ENCODE measurements at places on chromosomes 4 and X. TPM values are rescaled to one million over a fixed set of nuclear protein-coding genes. Genes with fewer than 3 reads are reported as not detected.

The FRAS1 gene
- polyA plus RNA-seq: 0.08 TPM

GRCh38 chrX:114798907-114799306 is 215.0 kb downstream of the HTR2C start:
- no peak for DNase-seq

DNA sequence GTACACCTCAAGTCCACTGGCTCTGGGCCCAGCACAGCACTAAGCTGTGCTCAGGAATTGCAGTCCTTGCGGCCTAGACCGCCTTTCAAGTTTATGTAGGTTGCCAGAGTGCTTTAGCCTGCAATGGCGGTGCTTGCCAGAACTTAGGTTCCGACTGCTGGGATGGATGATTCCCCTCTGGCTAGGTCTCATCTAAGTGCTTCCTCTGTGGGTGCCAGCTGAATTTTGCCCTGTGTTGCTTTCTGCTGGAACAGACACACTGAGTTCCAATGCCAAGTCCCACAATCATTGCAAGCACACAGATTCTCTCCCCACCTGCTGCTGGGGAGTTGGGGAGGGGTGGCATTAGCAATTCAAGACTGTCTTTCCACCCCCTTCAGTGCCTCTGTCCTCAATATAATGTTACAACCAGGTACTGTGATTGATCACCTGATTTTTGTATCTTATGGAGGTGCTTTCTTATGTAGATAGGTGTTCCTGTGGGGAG is 129.5 kb downstream of the GRID2 start:
- DNase-seq: no peak

DNA sequence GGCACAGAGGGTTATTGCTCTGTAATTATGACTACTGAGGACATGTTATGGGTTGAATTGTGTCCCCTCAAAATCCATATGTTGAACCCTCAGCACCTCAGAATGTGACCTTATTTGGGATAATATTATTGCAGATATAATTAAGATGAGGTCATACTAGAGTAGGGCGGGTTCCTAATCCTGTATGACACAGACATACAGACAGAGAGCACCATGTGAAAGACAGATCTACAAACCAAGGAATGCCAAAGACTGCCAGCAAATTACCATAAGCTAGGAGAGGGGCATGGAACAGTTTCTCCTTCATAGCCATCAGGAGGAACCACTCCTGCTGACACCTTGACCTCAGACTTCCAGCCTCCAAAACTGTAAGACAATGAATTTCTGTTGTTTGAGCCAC is 115.2 kb upstream of the OTUD4 start:
- DNase-seq: no peak

The BBS12 gene
- polyA plus RNA-seq: 0.76 TPM

The TCP11X2 gene
- polyA plus RNA-seq: not detected

DNA sequence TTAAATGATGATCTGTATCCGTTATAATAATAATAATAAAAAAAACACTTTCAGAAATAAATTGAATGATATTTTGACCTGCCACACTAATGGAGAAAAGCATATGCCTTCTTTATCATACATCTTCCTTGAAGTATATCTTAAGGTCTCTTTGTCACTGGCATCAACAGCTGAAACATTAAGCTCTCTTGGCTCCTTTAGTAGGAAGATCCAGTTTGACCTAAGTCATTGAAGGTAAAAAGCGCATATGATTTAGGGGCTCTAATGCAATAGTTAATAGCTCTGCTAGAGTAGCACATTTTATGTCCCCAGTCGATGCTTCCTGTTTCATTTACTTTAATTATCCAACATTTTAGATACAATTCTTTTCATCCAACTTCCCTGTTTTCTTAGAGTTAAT is 1010.8 kb downstream of the STPG2 start:
- no peak for DNase-seq

- peak; percentile 7 for DNase-seq
Observed at GRCh38 chrX:1403228-1403627, 11.3 kb upstream of the SLC25A6 start.

All from psoas muscle (tissue), 8 donors.